ENCODE measurements at places on chromosomes 7 and 10.
A peak's percentile ranks its signal among the peaks of the same experiment; 100 is the strongest.

DNA sequence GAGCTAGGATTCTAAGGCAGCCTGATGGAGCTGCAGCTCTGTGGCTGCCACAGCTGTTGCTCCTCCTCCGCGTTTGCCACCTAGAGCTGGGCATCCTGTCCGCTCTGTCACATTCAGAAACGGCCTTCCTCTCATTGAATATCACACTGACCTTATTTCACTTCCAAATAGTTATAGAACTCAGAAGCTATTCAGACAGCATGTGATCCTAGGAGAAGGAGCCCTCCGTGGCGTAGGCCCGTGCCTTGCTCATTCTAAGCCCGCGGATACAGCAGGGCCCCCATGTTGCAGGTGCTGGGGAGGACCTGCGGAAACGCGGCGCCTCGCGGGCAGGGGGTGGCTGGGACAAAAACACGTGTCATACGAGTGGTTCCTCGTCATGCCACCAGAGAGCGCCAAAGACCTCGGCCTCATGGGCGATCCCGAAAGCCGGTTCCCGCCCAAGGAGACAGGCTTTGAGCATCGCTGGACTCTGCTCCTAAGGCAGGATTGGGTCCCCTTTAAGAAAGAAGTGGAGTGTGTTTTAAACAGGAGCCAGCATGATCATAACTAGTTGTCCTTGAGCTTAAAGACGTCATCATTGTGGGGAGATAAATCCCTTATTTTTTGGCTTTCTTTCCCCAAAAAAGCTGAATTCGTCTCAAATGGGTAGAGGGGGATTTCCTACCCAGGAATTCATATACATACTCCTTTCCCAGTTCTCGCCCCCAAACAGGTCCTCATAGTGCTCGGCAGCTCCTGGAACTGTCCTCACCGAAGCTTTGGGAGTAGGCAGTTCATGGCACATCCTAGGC is 17.9 kb upstream of the FIGNL1 start:
- DNase-seq: peak; percentile 67

DNA sequence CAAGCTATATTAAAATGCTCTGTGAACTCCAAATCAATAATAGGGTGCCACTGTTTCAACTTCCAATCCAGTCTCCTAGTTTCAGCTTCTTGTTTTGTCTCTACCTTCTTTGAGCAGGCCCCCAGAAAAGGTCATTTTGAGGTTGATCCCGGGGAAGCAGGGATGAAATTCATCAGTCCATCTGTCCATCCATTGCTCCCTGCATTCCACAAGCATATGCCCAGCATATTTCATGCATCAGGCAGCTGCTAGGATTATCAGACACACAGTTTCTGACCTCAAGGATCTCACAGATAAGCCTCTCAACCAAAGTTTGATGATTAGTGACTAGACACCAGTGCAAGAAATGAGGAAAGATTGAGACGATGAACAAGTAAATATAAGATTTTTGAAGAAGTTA is 186.6 kb upstream of the PDE1C start:
- DNase-seq: no peak

GRCh38 chr10:27600930-27601329 is 96.8 kb downstream of the RAB18 start:
- no peak for DNase-seq

DNA sequence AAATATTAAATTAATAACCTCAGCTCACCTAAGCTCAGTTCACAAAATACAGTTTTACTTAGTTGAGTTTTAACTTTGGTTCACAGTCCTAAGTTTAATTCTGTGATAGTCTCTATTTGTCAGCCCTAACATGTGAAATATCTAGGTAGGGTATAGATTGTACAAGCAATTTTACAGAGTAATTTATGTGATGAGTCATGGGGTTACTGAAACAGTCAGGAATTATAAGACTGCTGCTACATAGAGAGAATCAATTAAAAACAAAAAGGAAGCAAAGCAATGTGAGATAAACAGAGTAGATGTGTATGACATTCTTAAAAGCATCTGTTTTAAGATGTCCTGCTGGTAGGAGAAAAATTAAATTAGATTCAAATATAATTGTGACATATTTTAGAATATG is 1018.2 kb upstream of the KCND2 start:
- DNase-seq: peak; percentile 19

- no peak for DNase-seq
Measured at GRCh38 chr10:19869370-19869769, 53.1 kb downstream of the PLXDC2 start.

GRCh38 chr10:101611096-101611905 is 23.2 kb downstream of the DPCD start:
- DNase-seq: peak; percentile 27
